Renal pelvis (tissue), 12 donors: ENCODE measurements at places on chromosomes 2 and 18.
A peak's percentile ranks its signal among the peaks of the same experiment; 100 is the strongest.

GRCh38 chr18:37525262-37525585, 40.4 kb downstream of the CELF4 start:
- DNase-seq, result no peak

GRCh38 chr18:10040287-10041011, 126.6 kb downstream of the VAPA start:
- DNase-seq, result no peak

- no peak for DNase-seq
Observed at GRCh38 chr2:154195644-154196195, 324.0 kb downstream of the GALNT13 start.

- peak; percentile 7 for DNase-seq
Observed at GRCh38 chr2:143177096-143177786, 48.0 kb downstream of the ARHGAP15 start.

- DNase-seq, result no peak
Observed at GRCh38 chr18:23966909-23967308, 47.6 kb upstream of the TTC39C start.

DNA sequence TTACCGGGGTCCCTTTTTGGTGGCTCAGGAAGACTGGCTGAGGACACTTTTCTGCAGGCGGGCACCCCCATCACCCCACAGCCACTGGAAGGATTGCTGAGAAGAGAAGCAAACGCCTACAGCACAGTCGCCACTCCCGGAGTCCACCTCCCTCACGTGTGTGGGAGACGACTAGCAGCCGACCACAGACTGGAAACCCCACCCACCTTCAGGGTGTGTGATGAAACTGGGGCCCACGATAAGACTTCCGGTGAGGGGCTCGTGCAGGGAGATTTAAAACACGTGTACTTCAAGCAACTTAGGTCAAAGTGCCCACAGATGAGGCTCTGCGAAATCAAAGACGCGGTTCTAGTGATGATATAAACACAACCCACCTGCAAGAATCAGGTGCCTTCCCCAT, 26.3 kb downstream of the MBP start:
- no peak for DNase-seq

DNA sequence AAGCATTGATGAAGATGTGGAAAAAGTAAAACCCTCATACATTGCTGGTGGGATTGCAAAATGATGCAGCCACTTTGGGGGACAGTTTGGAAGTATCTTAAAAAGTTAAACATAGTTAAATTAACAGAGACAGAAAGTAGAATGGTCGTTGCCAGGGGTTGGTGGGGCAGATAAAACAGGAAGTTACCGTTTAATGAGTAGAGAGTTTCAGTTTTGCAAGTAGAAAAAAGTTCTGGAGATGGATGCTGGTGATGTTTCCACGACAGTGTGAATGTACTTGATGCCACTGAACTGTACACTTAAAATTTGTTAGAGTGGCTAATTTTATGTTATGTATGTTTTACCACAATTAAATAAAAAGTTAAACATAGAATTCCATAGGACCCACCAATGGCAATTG, 44.5 kb upstream of the EGR4 start:
- DNase-seq, result no peak

GRCh38 chr2:33142810-33143209, 196.1 kb downstream of the LTBP1 start:
- no peak for DNase-seq

DNA sequence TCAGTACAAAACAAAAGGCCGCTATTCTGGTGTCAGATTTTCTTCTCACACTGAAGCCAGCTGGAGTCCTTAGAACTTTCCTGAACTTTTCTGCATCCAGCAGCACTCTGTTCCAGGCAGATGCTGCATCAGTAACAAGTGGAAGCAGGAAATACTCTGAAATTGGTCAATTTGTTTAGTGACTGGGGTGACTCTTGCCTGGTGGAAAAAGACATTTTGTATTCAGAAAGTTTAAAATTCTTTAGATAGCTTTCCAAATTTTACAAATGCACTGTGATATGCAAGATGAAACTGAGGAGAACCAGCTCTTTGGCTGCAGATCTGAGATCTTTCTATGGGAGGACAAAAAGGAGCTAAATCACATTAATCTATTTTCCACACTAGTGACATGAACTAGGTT, 385.7 kb downstream of the NRXN1 start:
- no peak for DNase-seq

DNA sequence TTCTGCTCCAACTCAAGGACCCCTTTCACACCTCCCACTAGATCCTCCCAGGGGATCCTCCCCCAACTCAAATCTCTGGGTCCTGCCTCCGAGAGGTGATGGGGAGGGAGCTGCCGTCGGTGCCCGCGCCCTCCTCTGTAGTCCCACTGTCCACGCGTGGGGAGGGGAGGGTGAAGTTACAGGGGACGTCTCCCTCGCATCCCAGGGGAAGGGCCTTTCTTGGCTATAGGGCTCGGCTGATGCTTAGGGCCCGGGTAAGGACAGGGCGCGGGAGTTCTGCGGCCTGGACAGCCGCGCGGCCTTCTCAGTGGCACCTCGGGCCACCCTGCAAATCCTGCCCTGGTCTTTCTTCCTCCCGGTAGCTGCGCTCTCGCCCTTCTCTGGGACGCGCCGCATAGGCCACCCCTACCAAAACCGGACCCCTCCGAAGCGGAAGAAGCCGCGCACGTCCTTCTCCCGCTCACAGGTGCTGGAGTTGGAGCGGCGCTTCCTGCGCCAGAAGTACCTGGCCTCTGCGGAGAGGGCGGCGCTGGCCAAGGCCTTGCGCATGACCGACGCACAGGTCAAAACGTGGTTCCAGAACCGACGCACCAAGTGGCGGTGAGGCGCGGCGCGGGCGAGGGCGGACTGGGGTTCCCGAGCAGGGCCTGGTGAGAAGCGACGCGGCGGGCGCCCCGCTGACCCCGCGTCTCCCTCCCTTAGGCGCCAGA, 1.2 kb downstream of the TLX2 start:
- DNase-seq, result no peak

DNA sequence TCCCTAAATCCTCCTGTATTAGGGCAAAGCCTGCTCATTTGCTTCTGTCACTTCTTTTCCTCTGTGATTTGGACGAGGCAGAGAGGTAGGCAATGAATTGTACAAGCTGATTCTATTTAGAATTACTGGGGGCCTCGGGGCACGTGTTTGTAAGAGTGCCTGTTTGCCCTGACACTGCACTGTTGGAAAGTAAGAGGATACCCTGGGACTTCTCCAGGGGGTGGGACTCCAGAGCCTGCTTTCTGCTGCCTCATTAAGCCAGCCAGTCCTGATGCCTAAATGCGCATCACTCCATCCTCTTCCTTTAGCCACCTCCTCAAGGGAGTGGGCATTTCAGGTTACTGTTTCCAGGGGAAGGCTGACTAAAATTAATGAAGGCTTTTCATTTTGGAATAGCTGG, 134.3 kb downstream of the TDRD15 start:
- no peak for DNase-seq

DNA sequence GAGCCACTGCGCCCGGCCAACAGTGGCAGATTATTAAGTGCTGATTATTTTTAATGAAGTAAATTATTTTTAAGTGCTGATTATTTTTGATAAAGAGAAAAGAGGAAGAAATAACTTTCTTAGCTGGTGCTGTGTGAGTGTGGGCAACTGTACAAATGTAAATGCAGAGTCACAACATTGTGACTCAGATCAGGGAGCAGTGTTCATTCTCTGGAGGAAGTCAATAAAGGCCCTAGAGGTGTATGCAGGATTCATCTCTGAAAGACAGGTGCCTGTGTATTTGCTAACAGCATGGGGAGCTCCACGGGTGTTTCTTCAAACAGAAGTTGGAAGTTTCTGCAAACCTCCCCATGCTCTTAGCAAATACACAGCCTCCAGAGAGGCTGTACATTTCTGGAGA, 6.2 kb downstream of the KRTCAP3 start:
- DNase-seq, result no peak

DNA sequence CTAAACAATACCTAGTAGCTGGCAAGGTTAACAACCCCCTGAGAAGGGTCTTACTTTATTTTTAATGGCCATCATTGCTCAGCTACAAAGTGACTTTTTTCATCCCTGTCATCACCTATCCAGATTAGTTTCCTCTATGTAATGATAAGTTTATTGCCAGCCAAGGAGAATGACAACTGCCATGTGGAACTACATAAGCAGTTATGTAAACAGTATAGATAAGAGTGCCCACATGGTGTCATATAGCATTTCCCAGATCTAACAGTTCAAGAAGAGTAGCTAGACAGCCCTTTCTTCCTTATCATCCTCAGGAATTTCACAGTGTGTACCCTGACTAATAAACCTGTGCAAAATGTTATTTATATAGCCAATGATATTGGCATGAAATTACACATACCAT, 240.2 kb upstream of the PIK3C3 start:
- DNase-seq, result no peak

DNA sequence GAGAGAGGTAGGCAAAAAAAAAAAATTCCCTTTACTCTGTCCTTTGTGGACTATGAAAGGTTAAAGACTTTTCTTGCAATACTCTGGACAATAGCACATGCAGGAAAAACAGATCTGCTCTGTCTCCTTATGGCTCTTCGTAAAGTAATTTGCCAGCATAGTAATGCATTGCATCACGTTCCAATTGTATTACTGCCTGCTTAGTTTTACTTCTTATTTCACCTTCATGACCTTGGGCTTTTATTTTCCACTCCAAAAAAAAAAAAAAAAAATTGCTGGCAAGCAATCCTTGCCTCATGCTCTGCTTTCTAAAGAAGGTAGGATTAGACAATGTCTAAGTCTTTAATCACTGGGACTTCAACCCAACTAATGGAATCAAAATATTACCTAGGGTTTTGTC, 1802.7 kb downstream of the SUCLG1 start:
- no peak for DNase-seq

- no peak for DNase-seq
Observed at GRCh38 chr2:96427917-96428316, 77.2 kb downstream of the NEURL3 start.
